ENCODE measurements at places on chromosomes 1 and 21. TPM values are rescaled to one million over a fixed set of nuclear protein-coding genes. Genes with fewer than 3 reads are reported as not detected.

NOS1AP gene
- 0.30 TPM for total RNA-seq

IFI44 gene
- 3.7 TPM for total RNA-seq

ACTL8 gene
- total RNA-seq = 0.30 TPM

TMPRSS15 gene
- total RNA-seq = not detected

MSH4 gene
- total RNA-seq = not detected

LRIG2 gene
- 4.2 TPM for total RNA-seq

SLC41A1 gene
- 13.4 TPM for total RNA-seq

TSPAN2 gene
- total RNA-seq = not detected

NUDT4B gene
- 11.0 TPM for total RNA-seq

RSPH1 gene
- not detected for total RNA-seq

TCHH gene
- total RNA-seq = not detected

FLG2 gene
- not detected for total RNA-seq

SERPINC1 gene
- total RNA-seq = 0.15 TPM

All from bronchus fibroblast of lung (primary cell).